ENCODE measurements at places on chromosomes 4 and X.

DNA sequence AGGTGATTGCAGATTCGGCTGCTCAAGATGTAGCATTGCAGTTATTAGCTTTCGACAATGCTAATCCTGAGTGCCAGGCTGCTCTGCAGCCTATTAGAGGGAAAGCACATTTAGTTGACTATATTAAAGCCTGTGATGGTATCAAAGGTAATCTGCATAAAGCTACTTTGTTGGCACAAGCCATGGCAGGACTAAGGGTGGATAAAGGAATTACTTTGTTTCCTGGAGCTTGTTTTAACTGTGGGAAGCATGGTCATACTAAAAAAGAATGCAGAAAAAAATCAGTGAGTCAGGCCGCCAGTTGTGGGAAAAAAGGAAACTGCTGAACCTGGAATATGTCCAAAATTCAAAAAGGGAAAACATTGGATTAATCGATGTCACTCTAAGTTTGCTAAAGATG lies 154.9 kb upstream of the TECRL start:
- DNase-seq, result no peak

DNA sequence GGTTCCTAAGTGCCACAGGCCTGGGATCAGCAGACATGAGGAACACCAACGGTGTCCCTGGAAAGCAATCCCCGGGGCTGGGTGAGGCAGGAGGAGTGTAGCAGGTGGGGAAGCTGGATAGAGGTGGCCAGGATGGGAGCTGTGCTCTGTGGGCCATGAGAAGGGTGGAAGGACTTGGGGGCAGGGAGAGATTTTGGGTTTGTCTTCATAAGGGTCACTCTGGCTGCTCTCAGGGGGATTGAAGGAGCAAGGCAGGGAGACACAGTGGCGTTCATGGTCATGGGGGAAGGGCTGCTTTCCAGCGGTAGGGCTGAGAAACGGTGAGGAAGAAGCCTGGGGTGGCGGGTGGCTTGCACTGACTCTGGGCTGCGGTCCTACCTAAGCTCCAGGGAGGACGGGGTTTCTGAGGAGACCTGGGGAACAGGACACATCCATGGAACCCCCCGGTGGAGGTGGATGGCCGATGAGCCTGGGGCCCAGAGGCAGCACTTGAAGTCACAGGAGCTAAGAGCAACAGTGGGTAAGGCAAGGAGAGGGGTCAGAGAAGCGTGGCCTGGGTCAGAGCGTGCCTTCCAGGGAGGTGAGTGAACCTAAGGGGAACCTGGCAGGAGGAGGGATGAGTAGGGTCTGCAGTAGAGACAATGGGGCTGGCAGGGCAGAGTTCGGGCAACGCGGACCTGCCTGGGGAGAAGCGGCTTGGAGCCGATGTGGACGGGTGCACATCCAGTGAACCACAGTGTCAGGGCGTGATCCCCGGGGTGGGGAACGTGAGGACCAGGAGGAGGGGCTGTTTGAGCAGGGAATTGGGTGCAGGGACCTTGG lies 12.4 kb upstream of the CTBP1 start:
- no peak for DNase-seq

GRCh38 chr4:105902550-105903262 lies 7.4 kb downstream of the NPNT start:
- no peak for DNase-seq

- no peak for DNase-seq
These were observed 129.9 kb downstream of the CCNG2 start for GRCh38 chr4:77286906-77287305.

DNA sequence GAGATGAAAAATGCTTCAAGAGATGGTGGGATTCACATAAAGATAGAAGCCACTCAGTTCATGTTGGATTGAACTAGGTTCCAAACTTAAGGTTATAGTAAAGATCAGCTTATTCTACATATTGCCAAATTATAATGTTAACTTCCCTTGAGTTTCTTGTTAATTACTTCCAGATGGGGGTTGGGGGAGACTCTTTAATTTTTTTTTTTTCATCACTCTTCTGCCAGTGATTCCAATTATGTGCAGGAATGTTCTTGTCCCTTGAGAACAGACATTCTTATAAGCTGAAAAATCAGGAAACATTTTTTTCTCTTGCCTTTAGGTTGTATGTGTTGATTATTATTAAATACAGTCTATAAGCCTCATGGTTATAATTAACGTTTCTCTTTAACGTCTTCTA lies 30.0 kb downstream of the MND1 start:
- peak; percentile 29 for DNase-seq

DNA sequence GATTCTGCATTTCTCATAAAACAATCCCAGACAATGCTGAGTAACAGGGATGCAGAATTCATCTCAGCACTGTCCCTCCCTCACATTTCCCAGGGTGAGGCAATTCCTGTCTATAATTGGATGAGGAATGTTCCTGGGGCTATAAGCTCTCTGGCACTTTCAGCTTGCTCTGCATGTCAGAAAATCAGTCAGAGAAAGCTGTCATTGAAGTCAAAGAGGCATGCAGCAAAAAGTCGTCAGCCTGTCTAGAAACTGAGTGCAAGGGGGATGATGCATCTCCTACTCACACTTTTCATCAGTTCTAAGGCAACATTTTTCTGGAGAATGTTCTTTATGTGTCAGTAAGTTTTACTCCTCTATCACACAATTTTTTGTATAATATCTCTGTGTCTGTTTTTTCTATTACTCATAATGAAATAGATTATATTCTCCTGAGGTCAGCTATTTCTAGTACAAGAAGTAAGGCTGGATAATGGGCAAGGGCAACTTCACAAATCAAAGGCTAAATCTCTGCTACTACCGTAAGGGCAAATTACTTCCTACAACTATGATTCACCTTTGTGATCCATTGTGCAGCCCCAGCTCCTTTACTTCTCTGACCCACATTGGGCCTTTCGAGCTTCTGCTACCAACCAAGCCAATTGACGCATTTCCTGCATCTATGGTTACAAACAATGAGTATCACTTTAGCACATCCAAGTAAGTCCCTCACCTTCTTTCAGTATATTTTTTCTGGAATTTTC lies 56.0 kb downstream of the TASL start:
- DNase-seq, result peak; percentile 37

- no peak for DNase-seq
These were observed 116.5 kb downstream of the UCHL1 start for GRCh38 chr4:41373221-41373620.

GRCh38 chr4:155612074-155612473 lies 54.6 kb upstream of the GUCY1A1 start:
- DNase-seq, result no peak

GRCh38 chr4:168598191-168598590 lies 101.3 kb downstream of the PALLD start:
- DNase-seq, result peak; percentile 48

GRCh38 chr4:2154215-2154740 lies 87.6 kb downstream of the HAUS3 start:
- DNase-seq, result no peak

GRCh38 chr4:136749989-136750388 lies 782.3 kb downstream of the PCDH18 start:
- DNase-seq, result no peak

GRCh38 chrX:102029026-102029425 lies 96.5 kb upstream of the TCEAL2 start:
- DNase-seq, result no peak

- no peak for DNase-seq
These were observed 89.3 kb downstream of the APBB2 start for GRCh38 chr4:41124916-41125548.

DNA sequence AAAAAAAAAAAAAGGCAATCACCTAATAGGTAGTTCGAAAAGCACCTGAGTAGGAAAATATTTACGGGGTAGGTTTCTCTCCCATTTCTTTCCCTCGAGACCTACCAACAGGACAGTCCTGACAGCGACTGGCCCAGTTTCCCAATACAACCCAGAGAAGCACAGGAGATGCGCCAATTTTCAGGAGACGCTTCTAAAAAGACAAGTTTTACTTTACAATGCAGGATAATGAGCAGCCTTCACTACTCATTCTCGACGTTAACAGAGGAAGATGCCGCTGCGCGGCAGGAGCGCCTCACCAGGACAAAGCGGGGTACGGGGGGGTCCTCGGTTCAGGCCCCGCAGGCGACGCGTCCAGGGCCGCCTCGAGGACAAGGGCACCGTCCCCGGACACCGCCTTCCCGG lies 708 bp downstream of the BCLAF3 start:
- DNase-seq, result peak; percentile 8

DNA sequence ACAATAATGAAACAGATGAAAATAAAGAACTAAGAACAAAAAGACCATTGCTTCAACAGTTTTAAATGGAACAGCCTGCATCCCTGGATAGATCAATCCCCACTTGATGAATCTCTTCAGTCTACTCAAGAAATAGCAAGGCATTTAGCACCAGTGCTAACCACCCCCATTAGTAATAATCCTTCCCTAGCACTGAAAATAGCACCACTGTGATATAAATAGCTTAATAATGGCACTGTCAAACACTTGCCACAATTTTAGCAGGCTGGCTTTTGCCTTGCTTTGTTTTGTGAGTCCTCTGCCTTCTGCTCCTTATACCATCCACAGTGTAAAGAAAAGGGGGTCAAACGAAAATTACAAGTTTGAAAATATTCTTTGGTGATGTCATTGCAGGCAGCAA lies 17.4 kb downstream of the DCX start:
- no peak for DNase-seq

DNA sequence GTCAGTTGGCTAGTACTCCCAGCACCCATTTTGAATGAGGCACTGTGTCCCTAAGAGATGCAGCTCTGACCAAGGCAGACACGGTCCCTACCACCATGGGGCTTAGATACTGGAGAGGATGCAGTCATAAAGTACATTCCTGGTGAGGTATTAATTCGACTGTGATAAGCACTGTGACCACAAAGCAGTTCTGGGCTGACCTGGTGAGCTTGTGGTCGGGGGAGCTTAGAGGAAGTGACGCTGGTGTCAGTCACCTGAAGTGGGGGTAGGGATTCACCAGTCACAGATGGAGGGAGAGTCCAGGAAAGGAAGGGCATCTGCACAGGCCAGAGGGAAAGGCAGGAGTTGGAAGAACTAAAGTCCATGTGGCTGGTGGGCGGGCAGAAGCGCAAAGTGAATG lies 15.8 kb upstream of the CLTRN start:
- DNase-seq, result no peak

DNA sequence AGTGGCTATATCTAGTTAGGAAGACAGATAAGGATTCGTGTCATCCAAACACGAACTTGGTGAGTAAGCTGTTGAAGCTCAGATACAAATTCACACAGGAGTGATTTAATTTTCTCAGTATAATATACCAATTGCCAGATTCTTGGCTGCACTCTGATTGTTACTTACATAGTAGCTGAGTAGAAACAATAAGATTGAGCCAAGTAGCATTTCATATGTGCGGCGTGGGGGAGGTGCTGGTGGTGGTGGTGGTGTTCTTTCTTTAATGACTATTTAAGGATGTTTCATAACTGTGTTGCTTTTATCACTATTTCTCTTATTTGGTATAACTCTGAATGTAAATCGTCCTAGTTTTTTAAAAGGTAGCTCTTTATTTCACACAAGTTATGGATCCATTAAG lies 102.9 kb downstream of the UGT8 start:
- DNase-seq, result no peak

- DNase-seq, result no peak
These were observed 66.2 kb upstream of the FAM9A start for GRCh38 chrX:8867406-8867805.

DNA sequence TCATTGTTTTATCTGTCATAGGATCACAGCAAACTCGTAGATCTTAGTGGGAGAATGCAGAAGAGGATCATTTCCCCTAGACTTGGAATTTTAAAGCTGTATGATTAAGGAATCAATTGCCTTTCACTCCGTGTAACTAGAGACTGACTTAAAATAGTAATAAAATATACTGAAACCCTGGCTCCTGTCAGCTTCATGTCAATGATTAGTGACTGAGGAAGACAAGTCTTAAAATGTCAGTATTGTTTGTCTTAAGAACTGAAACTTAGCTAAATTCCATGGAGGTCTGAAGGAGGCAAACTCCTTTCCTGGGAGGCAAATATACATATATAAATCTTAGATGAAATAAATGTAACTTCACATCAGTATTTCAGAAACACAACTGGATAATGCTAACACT lies 1016.7 kb upstream of the PCDH10 start:
- no peak for DNase-seq

DNA sequence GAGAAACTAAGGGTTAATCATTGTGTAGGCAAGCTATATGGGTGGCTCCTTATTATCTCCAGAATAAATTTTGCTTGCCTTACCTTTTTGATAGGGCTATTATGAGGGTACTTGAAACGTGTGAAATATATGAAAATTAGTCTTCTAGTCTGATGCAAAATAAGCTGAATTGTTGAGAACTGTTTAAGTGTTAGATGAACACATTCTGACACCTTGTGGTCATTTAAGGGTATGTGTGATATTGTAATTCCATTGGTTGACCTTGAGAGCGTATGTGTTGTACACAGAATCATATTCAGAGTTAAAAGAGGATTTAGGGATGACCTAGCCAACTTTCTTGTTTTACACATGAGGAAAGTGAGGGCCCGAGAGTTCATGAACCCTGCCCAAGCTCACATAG lies 44.6 kb upstream of the LINC00632 start:
- peak; percentile 11 for DNase-seq

DNA sequence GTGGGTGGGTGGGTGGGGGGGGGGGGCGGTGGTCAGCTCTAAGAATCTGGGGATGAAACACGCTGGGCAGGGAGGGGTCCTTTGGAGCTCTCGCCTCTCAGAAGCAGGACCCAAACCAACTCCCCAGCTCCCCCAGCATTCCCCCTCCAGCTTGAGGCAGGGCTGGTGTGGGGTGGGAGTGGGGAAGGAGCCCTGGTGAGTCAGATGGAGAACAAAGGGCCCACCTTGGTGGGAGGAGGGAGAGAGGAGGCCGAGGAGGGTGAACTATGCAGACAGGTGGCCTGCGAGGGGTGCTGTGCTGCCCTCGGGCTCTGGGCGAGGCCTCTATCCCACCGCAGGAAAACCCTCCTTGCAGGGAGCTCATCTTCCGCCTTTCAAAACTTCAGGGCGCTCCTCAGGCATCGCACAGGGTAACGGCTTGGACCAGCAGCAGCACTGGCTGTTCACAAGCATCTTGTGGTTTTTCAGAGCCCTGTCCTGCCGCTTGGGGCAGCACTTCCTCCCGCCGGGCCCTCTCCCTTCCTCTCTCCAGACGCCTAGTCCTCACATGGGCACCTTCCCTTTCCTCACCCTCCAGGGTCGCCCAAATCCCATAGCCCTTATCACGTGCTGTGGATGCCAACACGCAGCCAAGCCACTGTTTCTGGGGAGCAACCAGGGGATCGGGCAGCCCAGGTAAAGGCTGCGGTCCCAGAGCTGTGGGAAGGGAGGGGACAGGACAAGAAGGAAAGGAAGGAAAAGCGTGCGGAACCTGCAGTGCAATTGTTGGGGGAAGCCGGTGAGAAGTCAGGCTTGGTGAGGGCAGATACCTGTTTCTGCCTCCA lies 34.0 kb upstream of the GRPEL1 start:
- DNase-seq, result peak; percentile 83

- DNase-seq, result no peak
These were observed 62.5 kb downstream of the RGS12 start for GRCh38 chr4:3355266-3355748.

DNA sequence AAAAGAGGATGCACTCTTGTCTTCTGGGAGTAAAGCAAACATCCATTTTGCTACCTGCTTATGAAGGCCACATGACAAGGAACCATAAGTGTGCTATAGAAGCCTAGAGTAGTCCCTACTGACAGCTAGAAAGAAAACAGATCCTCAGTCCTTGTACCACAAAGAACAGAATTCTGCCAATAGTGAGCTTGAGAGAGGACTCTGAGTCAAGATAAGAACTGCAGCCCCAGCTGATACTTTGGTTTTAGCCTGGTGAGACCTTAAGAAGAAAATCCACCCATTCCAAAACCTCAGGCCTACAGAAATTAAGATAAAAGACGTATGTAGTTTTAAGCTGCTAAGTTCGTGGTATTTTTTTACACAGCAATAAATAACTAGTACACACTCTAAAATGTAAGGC lies 914.6 kb downstream of the PCDH19 start:
- no peak for DNase-seq

GRCh38 chr4:89039730-89040338 lies 17.2 kb downstream of the FAM13A start:
- no peak for DNase-seq
